ENCODE measurements at places on chromosomes 16 and 17.

DNA sequence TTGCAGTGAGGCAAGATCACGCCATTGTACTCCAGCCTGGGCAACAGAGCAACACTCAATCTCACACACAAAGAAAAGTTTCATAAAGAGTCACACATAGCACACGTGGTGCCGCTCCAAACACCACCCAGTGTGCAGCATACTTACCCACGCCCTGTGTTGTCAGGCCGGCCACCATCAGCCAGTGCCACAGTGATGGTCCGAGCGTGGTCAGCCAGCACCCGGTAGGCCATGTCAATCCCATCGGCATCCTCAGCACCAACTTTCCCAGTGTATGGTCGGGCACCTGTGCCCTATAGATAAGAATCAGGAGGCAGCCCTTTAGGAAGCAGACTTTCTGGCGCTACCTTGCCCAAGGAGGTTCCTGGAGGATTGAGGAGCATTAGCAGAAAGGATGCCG lies 17.7 kb upstream of the EXOSC6 start:
- DNase-seq: no peak

GRCh38 chr17:21209511-21210175 lies 4.3 kb downstream of the TMEM11 start:
- DNase-seq: no peak

- no peak for DNase-seq
These were observed 33.4 kb downstream of the RPTOR start for GRCh38 chr17:80577876-80578570.

GRCh38 chr16:58345574-58346354 lies 46.5 kb upstream of the GINS3 start:
- no peak for DNase-seq

DNA sequence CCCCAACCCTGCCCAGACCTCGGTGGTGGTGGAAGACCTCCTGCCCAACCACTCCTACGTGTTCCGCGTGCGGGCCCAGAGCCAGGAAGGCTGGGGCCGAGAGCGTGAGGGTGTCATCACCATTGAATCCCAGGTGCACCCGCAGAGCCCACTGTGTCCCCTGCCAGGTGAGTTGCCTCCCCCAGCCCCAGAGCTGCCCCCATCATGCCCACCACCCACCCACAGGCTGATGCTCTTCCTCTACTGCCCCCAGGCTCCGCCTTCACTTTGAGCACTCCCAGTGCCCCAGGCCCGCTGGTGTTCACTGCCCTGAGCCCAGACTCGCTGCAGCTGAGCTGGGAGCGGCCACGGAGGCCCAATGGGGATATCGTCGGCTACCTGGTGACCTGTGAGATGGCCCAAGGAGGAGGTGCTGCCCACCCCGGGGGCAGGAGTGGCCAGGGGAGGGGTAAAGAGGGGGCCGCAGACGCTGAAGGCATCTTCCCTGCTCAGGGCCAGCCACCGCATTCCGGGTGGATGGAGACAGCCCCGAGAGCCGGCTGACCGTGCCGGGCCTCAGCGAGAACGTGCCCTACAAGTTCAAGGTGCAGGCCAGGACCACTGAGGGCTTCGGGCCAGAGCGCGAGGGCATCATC lies 8.4 kb downstream of the GALK1 start:
- no peak for DNase-seq

DNA sequence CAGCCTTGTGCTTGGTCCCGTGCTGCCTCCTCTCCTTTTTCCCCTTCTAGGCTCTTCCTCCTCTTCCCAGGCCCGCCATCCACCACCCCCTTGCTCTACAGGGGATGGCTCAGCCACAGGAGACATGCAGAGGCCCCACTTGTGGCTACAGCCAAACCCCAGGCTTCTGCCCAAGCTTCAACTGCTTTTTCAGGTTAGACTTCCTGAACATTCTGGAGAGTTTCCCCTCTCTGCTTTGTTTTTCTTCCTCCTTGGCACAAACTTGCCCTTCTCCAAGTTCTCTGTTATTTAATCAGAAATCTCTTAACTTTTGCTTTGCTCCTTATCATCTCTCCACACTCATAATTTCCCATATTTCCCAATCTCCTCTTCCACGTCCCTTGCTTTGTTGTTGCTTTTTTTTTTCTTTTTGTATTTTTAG lies 18.3 kb upstream of the HAS3 start:
- DNase-seq: no peak

GRCh38 chr17:47997586-47997985 lies 26.7 kb downstream of the CDK5RAP3 start:
- no peak for DNase-seq

- no peak for DNase-seq
These were observed 99.8 kb downstream of the PITPNC1 start for GRCh38 chr17:67476787-67477335.

DNA sequence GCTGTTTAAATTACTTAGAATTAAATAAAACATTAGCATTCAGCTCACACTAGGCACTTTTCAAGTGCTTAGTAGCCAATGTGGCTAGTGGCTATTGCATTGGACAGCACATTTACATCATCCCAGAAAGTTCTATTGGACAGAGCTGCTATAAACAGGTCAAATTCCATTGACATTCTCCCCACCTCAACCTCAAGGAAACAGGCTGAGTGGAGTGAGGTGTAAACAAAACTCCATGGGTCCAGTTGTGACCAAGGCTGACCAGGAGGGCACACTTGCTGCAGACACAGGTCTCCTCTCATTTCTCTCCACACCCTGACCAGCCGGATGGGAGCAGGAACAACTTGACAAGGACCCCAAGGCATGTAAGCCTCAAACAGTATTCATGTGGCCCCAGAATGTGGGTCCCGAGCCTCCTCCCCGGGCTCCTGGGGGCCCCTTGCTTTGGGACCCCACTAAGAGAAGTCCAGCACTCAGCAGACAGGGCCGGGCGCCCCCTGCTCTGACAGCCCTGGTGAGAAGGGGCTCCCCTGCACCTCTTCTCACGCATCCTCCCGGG lies 488 bp downstream of the C17orf113 start:
- DNase-seq: no peak

DNA sequence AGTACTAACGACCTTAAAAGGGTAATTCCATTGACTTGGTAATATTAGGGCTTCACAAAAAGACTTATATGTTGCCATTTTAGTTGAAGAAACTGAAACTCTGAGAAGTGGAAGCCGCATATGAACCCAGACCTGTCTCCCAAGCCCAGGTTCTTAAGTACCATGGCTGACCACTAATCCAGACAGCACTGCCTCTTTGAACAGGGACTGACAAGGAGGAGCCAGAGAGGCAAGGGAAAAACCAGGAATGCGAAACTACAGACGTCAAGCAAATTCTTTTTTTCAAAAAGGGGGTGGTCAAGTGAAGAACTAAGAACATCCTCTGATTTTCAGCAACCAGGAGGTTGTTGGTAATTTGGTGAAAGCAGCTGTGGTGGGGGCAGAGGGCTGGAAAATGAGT lies 15.2 kb downstream of the CYB5D1 start:
- DNase-seq: no peak

- no peak for DNase-seq
These were observed 129.0 kb downstream of the CDH13 start for GRCh38 chr16:82755570-82756282.

- DNase-seq: no peak
These were observed 146.1 kb downstream of the IRF8 start for GRCh38 chr16:86044881-86045590.

DNA sequence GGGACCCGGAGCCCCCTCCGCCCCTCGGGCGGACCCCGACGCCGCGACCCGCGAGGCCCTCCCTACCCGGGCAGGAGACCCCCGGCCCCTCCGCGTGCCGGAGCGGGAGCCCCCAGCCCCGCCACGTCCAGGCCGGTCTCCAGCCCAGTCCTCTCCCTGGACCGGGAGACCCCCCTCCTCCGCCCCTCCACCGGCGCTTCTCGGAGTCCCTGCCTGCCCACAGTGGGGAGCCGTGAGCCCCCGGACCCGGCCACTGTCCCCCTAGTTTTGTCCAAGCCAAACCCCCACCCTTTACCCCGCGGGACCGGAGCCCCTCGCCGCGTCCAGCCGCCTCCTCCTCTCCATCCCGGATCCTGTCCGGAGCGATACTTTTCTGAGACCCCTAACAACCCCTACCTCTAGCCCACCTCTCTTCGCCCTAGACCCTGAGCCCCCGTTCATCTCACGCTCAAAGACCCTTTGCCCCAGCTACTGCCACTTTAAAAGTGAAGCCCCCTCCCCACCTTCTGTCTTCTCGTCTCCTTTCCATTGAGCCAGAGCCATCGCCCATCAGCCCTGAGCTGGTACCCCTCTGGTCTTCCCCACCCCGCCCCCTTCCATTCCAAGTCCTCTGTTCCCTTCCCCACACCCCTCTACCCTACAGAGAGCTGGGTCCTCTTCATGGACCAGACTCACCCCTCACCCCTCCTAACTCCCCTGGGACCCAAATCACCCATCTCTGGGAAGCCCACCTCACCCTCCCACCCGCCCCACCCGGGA lies 1.0 kb downstream of the NECAB2 start:
- DNase-seq: no peak

DNA sequence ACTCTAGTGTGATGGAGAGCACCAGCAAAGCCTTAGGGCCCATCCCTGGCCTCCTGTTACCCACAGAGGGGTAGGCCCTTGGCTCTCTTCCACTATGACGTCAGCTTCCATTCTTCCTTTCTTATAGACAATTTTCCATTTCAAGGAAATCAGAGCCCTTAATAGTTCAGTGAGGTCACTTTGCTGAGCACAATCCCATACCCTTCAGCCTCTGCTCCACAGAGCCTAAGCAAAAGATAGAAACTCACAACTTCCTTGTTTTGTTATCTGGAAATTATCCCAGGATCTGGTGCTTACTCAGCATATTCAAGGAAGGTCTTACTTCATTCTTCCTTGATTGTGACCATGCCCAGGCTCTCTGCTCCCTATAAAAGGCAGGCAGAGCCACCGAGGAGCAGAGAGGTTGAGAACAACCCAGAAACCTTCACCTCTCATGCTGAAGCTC lies at the start of gene CCL8:
Gene CCL8 (plus strand): TSS at position 397 of the 445 bp plus-strand sequence. CDS start 67 bp downstream, outside the sequence.
- no peak for DNase-seq

- DNase-seq: no peak
These were observed 22.5 kb downstream of the FBXO31 start for GRCh38 chr16:87360862-87361610.

- no peak for DNase-seq
These were observed 27.5 kb downstream of the LRRC75A start for GRCh38 chr17:16464303-16465051.

DNA sequence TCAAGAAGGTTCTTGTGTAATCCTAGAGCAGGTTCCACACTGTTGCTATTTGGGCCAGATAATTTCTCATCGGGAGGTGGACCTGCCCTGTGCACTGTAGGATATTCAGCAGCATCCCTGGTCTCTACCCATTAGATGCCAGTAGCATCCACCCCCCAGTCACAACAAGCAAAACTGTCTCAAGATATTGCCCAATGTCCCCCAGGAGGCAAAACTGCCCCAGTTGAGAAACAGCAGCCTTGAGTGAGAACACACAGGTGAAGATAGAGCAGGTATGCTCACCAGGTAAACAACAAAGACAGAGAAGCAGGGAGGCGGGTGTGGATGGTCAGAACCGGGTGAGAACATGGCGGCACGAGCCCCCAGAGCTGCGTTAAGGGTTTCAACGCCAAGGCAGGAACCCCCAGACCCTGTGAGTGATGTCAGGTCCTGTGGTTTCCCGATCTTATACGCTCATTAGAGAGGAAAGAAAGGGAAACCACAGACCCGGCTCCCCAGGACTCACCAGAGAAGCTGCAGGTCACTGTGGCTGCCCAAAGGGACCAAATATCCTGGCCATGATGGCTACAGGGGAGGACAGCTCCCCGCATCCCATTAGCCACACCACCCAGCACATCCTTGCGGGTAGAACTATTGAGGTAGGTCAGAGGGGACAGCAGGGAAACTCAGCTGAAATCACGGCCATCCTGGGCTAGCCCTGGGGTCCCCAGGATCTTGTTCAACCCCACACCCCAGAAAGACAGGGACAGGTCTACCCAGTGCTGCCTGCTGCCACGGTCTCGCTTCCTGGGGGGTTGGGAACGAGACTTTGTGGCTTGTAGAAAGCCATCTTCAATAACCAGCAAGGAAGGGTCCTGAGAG lies 21.2 kb downstream of the CDC42EP4 start:
- DNase-seq: no peak
